NCI-H748 treated with DMSO at 0.1 percent for 48 hours (cell line): ENCODE measurements at places on chromosomes 5 and 9.

DNA sequence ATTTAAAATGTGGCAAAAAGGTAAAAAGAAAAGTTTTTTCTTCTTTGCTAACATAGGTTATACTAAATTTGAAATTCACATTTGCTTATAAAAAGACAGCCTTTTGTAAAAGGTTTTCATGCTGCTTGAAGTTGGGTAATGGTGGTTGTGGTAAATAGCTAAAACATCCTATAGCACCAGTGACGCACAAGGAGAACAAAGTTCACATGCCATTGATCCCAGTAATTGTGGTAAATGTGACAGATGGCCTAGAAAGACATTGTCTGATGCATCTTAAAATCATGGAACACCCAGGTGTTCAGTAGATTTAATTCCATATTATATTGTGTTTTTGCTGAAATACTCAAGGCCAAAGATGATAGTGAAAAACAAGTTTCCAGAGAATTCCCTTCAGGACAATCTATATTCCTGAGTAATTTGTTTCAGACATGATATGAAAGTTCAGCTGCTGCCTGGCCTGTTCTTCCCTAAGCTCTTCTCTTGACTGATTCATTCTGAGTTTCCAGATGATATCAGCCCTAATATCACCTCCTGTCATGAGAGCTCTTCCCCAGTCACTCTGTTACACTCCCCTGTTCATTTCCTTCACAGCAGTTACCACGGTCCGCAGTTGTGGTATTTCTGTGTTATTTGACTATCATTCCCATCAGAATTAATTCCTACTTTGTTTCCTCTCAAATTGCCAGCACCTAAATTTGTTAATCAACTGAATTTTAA, 4.6 kb upstream of the FBXL17 start:
- DNase-seq, result no peak

- no peak for DNase-seq
These were observed 322.3 kb downstream of the ASTN2 start for GRCh38 chr9:117092582-117092981.

- DNase-seq, result no peak
These were observed 72.4 kb upstream of the ICE1 start for GRCh38 chr5:5350101-5350500.

DNA sequence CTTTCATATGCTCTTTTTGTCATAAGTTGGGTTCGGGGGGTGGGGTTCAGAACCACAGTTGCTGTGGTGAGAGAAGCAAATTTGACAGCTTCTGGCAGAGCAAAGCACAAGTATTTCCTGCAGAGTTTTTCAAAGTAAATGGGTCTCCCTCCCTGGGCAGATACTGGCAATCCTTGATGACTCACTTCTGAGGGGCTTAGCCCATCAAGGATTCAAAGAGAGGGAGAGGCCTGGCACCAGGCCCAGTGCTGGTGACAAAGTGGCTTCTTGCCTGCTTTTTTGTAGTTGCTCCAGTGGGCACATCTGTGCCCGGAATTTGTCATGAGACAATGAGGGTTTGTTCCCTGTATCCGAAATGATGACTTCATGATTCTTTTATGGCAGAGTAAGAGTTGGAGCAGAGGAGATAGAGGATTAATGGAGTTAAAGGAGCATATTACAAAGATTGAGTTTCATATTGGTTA, 46.6 kb upstream of the TNC start:
- DNase-seq, result peak; percentile 6

DNA sequence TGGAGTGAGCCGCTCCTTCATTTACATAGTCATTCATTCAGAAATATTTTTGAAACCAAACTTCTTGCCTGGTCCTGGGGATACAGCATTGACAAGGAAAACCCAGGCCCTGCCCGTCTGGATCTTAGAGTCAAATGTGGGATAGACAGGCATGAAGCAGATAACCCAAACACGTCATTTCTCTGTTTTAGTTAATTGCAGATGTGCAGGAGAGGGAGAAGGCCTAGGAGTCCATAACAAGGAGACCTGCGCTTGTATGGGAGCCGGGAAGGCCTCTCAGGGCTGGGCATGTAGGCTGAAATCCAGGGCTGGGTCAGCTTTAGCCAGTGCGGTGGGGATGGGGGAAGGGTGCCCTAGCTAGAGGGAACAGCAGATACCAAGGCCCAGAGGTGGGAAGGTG, 43.3 kb downstream of the PRRX2 start:
- DNase-seq, result no peak

DNA sequence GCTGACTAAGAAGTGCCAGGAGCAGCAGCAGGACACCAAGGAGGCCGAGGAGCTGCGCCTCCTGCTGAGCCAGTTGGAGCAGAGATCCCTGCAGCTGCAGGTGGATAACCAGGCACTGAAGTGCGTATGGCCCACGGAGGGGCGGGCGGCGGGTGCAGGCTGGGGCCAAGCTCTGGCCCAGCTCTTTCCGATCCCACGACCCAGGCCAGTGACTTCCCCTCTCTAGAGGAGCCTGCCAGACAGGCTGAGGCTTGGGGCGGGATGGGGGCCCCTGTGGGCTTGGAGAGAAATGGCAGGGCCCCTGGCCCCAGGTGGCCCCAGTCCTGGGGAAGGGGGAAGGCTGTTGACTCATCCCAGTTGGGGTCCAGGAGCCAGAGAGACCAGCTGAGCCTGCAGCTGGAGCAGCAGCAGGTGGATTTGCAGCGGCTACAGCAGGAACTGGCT, 3.6 kb downstream of the PTRH1 start:
- no peak for DNase-seq

GRCh38 chr5:1879292-1880263, 3.1 kb downstream of the IRX4 start:
- no peak for DNase-seq

GRCh38 chr9:37926737-37927118, 22.8 kb upstream of the SLC25A51 start:
- no peak for DNase-seq

DNA sequence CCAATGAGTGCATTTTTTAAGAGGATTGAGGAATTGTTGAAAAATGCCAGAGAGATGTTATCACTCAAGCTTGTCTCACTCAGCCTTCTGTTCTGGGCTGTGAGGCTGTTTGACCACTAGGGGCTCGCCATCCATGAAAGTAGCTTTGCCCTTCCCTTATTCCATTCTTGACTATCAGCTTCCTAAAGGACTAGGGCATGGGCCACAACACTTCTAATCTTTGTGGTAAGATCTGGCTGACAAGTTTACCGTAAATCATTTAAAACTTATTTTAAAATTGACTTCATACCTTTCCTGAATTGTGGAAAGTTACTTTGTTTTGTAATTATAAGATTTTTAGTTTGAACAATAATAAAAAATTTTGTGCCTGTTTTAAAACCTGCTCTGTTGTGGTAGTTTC, 49.5 kb downstream of the TJP2 start:
- peak; percentile 18 for DNase-seq

DNA sequence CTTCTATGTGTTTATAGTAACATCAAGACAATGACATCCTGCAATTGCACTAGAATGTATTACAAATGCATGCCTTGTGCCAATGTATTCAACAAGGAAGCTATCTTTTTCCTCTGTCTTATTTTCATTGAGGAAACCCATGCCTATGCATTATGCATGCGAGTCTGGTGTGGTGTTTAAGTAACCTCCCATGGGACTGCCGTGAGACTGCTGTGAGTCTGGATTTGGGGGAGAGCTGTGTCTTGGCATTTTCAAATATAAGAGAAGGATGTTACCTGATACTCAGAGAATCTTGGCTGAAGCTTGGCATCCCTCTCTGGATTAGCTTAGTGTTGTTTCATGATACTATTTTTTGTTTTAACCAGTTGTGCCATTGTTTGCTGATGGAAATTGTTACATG, 98.3 kb downstream of the F2RL2 start:
- no peak for DNase-seq

DNA sequence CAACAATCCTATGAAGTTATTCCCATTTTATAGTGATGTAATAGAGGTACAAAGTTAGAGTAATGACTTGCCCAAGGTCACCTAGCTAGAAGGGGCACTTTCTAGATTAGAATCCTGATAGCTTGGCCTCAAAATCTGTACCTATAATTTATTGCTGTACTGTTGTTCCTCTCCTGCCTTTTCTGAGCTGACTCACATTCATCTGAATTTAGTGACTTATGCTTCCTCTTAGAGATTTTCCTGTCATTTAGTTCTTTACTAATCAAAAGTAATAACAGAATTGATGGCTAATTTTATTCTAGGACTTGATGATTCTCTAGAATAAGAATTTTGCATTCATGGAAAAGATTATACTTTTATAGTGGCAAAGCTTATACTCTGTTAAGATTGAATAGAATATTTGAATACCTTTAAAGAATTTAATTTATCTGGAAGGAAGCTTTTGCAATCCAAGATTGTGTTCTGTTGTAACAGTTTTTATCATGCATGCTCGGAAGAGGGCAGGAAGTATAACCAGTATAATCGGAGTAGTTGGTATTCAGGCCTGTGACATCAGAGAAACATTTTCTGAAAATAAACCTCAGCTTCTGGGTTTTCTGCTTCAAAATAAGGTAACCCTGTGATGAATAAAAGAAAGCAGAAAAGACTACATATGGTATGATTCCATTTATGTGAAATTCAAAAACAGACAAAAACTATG, 21.3 kb downstream of the CYSTM1 start:
- no peak for DNase-seq

GRCh38 chr5:159341906-159342310, 11.6 kb upstream of the IL12B start:
- no peak for DNase-seq

GRCh38 chr5:138440159-138441073, 1.6 kb downstream of the REEP2 start:
- no peak for DNase-seq

GRCh38 chr5:93076566-93076965, 504.5 kb downstream of the NR2F1-AS1 start:
- DNase-seq, result no peak

DNA sequence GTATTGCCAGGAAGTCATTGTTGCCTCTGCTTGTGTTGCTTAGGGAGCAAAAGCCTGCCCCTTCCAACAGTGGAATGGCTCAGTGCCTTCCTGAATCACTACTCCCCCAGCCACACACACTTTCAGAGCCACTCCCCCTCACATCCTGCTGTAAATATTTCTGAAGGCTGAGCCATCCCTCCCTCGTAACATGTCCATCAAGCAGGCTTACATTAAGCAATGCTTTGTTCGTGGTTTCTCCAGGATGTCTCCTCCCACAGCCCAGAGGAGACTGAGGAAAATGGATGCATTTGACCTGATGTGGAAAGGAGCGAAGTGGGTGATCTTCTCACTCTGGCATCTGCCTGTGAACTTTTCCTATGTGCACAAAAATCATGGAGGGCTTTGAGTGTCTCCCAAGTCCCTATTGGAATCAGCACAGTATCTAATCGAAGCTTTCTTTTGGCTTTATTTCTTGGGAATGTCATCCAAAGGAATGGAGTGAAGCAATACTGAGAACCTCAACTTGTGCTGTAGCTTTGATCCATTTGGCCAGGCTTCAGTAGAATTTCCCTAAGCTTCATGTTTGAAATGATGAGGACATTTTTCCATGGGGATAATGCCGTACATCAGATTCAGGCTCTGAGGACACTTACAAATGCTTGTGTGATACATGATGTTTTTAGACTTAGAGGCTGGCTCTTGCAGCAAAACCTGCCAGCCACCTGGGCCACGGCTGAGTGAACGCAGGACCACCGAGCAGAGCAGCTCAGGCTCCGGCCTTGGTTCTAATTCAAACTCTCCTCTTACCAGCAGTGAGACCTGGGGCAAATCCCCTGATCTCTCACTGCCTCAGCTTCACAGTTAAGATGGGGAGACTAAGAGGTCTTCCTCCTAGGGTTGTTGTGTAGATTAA, 389.1 kb downstream of the ENC1 start:
- DNase-seq, result peak; percentile 56

- DNase-seq, result peak; percentile 3
These were observed 38.3 kb downstream of the FAM78A start for GRCh38 chr9:131237931-131238401.

- DNase-seq, result no peak
These were observed 24.6 kb downstream of the CSF2 start for GRCh38 chr5:132098151-132098594.

DNA sequence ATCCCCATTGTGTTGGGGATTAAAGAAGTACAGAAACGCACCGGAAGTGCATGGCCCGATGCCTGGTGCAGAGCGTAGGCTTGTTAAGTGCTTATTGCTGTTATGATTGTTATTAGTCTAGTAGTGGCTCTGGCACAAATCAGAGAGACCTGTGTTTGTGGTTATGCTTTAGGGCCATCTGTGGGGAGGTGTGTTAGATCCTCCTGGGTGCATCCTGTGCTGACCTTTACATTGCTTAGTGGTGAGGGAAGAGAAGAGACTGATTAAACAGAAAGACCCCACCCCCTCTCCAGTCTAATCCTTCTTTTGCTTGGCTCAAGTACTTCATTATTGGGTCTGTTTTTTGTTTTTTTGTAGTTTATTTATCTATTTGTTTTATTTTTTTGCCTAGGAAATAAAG, 112.7 kb upstream of the SPRY4 start:
- DNase-seq, result no peak

DNA sequence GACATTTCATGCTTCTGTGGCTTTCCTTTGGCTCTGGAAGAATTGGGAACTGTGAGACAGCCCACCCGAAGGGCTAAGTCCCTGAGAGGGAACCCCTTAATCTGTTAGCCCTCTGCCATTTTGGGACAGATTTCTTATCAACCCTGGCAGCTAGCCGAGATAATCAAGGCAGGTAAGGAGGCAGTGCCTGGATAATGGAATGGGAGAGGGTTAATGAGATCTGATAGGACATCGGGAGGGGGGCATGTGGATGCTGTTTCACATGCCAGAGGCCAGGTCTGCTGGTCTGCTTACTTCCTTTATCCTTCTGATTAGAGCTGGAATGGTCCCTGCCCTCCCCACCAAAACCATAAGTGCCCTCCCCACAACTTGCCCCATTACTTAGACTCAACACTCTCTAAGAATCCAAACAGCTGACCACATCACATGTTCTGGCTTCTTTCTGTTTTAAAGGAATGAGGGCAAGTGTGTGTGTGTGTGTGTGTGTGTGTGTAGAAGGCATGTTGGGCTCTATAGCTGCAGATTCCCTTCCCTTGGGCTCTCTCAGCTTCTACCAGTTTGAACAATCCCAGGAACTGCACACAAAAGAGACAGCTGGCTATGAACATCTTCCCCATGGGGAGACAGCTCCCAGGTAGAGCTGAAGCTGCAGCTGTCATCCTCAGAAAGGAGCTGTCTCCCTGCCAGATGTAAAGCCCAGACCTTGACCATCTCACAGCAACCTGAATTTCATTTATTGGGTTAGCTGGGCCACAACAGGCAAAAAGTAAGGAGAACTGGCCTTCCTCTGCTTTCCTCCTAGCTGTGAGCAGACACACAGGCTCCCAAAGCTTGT, 221.3 kb downstream of the PIK3R1 start:
- no peak for DNase-seq

DNA sequence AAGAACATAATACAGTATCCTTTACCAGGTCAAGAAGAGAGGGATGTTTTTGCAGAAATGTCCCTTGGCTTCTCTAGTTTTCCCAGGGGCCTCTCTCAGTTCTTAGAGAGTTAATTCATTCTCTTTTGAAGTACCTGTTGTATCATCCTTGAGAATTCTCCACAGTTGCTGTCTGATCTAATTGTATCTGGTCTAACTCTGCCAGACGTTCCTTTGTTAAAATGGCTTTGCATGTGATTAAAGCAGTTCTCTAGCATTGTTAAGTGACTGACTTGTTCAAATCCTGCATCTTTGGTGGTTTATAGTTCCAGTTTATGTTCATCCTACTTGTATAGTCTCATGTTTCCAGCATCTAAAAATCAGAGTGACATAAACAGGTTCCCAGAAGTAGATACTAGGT, 65.0 kb downstream of the KIAA1958 start:
- no peak for DNase-seq

- DNase-seq, result no peak
These were observed 2.0 kb downstream of the PPP3R2 start for GRCh38 chr9:101592788-101593187.
